ENCODE measurements at places on chromosomes 5 and 9.

DNA sequence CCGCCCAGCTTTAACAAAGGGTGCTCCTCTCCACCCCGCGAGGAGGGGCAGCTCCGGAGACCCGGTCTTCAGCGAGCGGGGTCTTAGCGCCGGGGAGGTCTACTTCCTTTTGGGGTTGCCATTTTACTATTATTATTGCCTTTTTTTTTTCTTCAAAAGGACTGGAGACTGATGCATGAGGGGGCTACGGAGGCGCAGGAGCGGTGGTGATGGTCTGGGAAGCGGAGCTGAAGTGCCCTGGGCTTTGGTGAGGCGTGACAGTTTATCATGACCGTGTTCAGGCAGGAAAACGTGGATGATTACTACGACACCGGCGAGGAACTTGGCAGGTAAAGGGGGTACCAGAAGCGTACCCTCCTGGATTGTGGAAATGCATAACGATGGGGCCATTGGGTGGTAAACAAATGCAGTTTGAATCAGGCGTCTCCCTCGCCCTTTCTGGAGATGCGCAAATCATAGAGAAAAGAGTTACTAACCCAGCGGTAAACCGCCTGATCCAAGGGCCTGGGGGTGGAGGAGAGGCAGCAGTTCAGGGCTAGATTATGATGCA is 1.2 kb downstream of the DAPK1 start:
- DNase-seq: no peak

DNA sequence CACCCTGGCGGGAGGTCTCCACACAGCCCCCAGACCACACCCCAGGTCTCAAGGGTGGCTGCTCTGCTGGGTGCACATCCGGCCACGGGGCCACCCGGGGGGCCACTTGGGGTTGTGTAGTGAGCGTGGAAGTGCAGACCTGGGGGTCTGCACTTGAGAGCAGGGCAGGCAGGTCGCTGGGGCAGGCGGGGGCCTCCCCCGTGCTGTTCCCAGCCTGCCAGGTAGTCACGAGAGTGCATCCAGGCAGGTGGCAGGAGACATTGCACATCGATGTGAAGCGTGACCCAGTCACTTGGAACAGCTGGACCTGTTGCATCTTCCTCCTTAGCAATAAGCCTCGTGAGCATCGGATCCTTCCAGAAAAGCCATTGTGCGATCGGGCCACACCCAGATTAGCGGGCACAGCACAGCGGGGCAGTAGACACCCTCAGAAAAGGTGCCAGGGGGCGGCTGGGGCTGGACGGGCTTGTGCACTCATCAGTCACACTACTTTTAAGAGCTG is 4.8 kb upstream of the ENTPD8 start:
- no peak for DNase-seq

DNA sequence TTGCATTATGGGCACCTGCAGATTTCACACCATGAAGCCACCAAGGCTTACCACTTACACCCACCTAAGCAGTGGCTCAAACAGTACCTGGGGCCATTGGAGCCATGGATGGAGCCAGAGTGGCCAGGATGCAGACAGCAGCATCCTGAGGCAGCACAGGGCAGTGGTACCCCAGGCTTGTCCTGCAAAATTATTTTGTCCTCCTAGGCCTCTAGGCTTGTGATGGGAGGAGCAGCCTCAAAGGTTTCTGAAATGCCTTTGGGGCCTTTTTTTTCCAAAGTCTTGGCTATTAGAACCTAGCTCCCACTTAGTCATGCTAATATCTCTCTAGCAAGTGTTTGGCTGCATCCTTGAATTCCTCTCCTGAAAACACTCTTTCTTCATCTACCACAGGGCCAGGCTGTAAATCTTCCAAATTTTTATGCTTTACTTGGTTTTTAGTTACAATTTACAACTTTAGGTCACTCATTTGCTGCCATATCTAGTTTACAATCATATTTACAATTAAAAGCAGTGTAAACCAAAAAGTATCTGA is 15.7 kb downstream of the TMC1 start:
- no peak for DNase-seq

- DNase-seq: no peak
Observed at GRCh38 chr9:131012396-131012917, 3.5 kb downstream of the LAMC3 start.

- DNase-seq: no peak
Observed at GRCh38 chr5:54379590-54379989, 69.2 kb upstream of the ARL15 start.

- DNase-seq: no peak
Observed at GRCh38 chr5:72042097-72042496, 65.2 kb upstream of the MAP1B start.

- DNase-seq: no peak
Observed at GRCh38 chr9:138064547-138064946, 187.0 kb downstream of the CACNA1B start.

GRCh38 chr9:98150721-98151120 is 31.7 kb upstream of the TRIM14 start:
- DNase-seq: no peak

GRCh38 chr5:32421075-32421474 is 23.5 kb downstream of the ZFR start:
- no peak for DNase-seq

DNA sequence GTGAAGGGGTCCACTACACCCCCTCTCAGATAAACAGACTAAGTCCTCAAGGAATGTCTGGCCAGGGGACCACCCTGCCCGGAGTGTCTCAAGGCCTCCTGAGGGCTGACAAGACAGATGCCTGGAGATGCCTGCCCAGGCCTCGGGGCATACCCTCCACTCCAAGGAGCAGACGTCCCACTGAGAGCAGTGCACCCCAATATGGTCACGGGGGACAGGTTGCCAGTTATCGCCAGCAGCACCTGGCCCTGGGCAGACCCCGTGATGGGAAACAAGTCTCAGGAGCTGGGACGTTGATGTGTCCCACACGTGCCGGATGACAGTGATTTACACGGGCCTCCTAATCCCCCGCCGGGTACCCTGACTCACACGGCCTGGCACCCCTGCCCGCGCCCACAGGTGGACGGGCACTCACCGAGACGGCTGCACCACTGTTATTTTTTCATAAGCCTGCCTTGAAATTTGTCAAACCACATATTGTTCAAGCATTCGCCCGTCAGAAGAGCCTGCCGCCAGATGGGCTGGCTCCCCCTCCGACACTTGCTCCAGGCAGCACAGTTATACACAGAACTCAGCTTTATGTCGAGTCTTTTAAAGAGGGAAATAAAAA is 43.9 kb downstream of the BARX1 start:
- no peak for DNase-seq

- peak; percentile 50 for DNase-seq
Observed at GRCh38 chr5:125002727-125003598, 256.5 kb upstream of the ZNF608 start.

Data from Jurkat, Clone E6-1 (cell line).